ENCODE measurements at places on chromosomes 11 and 22.

DNA sequence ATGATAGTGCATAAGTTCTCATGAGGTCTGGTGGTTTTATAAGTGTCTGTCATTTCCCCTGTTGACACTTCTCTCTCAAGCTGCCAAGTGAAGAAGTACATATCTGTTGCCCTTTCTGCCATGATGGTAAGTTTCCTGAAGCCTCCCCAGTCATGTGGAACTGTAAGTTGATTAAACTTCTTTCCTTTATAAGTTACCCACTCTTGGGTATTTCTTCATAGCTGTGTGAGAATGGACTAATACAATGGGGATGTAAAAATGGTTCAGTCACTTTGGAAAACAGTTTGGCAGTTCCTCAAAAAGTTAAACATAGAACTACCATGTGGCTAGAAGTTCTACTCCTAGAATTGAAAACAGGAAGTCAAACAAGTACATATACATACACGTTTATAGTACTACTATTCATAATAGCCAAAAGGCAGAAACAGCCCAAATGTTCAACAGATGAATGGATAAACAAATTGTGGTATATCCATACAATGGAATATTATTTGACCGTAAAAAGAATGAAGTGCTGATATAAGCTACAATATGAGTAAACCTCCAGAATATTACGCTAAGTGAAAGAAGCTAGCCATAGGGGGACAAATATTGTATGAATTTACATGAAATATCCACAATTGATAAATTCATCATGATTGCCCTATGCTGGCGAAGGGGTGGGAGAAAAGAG is 16.0 kb upstream of the DKK3 start:
- DNase-seq, result no peak

GRCh38 chr11:104870910-104871309 is 27.4 kb downstream of the CASP12 start:
- no peak for DNase-seq

GRCh38 chr11:9601037-9601875 is 27.8 kb downstream of the WEE1 start:
- DNase-seq, result peak; percentile 42

DNA sequence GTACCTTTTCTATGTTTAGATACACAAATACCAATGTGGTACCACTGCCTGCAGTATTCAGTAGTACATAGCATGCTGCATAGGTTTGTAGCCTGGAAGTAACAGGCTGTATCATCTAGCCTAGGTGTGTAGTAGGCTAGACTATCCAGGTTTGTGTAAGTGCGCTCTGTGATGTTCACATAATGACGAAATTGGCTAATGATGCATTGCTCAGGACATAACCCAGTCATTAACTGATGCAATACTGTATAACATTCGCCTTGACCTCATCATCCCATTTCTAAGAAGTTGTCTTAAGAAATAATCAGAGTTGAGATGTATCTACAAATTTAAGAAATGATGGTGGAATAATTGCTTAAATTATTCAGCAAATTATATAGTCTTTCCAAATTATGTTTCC is 116.0 kb upstream of the TIMP3 start:
- DNase-seq, result no peak

DNA sequence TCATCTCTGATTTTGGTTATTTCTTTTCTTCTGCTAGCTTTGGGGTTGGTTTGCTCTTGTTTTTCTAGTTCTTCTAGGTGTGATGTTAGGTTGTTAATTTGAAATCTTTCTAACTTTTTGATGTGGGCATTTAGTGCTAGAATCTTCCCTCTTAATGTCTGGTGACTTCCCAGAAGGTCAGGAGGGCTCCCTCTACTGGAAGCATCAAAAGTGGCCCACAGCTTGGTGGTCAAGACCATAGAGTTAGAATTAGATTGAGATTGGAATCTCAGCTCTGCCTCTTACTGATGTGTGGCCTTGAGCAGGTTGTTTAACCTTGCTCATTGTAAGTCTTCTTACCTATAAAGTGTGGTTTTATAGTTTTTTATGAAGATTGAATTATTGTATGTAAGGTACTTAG is 99.3 kb downstream of the FDX1 start:
- no peak for DNase-seq

GRCh38 chr22:25105817-25106650 is 93.6 kb upstream of the CRYBB3 start:
- DNase-seq, result no peak

- DNase-seq, result no peak
Measured at GRCh38 chr11:72662036-72662435, 12.2 kb downstream of the PDE2A start.

DNA sequence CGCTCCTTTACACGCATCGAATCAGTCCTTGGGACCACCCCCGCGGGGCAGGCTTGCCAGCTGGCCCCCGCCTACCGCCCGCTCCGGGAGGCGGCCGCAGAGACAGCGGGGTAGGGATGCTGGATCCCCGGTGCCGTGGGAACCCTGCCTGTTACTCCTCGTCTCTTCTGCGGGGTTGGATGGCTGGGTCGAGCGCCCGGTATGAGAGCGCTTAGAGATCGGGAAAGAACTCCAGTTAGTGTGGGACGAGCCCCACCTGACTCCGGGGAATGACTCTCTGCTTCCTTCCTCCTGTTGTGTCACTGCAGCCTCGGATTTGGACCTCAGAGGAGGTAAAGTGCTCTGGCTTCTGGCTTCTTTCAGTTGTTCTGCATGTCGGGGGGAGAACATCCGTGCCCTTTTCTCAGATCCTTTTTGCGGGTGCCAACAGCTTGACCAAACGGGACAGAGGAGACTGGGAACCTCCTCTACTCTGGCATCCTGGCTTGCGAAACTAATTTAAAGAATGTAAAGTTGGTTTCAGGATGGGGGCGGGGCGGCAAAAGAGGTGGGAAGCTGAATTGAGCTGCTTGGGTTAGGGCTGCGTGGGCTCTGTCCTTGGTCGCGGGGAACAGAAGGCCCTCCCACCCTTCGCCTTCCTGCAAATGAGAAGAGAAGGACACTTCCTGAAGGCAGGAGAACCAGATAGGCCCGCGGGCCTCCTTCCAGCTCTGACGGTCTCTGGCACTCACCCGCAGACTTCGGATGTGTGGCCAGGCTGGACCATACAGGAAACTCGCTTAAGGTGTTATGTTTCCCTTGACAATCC is 938 bp downstream of the LAYN start:
- DNase-seq, result peak; percentile 36

DNA sequence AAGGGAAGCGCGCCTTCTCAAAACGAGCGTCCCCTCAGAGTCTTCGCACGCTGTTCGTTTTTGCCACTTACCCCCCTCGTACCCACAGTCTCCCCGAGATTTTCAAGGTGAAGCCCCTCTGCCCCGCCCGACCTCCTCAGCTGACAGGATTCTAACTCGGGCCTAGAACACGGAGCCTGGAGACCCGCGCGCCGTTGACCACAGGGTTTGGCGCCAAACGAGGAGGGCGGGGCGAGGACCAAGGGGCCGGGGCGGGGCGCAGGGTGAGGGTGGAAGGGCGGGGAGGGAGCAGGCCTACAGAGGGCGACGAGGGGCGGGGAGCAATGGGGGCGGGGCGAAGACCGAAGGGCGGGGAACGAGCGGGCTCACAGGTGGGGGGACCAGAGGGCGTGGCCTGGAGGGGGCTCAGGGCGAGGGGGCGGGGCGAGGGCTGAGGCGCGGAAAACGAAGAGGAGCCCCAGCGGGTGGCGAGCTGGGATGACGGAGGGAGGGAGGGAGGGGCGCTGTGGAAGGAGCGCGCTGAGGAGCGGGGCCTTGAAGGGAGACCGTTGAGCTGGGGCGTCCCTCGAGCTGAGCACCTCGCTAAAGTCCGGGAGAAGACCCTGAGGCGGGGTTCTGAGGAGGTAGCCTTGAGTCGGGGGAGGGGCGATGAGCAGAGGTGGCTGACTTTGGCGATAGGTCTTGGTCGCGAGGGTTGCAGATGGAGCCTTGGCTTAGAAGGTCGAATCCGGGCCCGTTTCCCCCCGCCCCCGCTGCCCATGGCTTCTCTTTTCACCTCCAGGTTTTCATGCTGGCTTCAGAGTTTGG is at the start of gene DMC1:
TSS of gene DMC1 (minus strand) at position 212 of the 807 bp plus-strand sequence. CDS start 1,927 bp downstream, outside the sequence.
- DNase-seq, result peak; percentile 88

DNA sequence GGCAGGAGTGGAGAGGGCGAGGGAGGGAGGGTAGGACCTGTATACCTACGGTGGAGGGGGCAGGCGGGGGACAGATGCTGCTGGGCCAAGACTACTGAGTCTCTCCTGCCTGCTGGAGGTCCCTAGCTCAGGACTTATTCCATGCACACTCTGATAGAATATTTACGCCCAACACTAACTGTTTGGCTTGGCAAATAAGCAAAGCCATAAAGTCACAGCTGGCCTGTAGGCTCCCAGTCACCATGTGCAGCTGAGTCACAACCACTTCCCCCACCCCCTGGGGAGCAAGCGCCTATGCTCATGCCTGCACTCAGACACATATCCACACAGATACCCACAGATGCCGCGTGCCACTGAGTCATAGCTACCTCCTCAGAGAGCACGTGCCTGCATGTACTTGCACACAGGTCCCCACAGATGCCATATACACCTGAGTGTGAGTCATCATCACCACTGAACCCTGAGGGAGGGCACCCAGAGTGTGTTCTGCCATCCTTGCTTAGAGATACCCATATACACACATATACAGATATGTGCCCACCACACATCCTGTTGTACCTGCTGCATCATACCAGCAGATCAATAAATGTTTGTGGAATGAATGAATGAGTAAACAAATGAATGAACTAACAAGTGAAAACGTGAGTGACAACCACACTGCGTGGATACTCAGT is 95.8 kb downstream of the SWAP70 start:
- peak; percentile 40 for DNase-seq

Data from globus pallidus (tissue), 1 donor.